CD4-positive, alpha-beta memory T cell (primary cell): ENCODE measurements at places on chromosomes 3 and 15. TPM values are rescaled to one million over a fixed set of nuclear protein-coding genes. Genes with fewer than 3 reads are reported as not detected.

GRCh38 chr3:185251272-185251671 is 2.6 kb downstream of the EHHADH start:
- H3K4me3 ChIP-seq: no peak overlapping the region
- no peak for DNase-seq
- H3K27ac ChIP-seq: no peak overlapping the region

- H3K4me3 ChIP-seq: no peak overlapping the region
- no peaks in the 10 kb centered on the region for H3K4me1 ChIP-seq
- no peak overlapping the region for H3K27ac ChIP-seq
- no peaks in the 10 kb centered on the region for H3K27me3 ChIP-seq
- H3K36me3 ChIP-seq: no peaks in the 10 kb centered on the region
- DNase-seq: no peak
Observed at GRCh38 chr15:29635513-29636098, 186.7 kb downstream of the TJP1 start.

GRCh38 chr3:123394391-123395020 is 54.4 kb downstream of the ADCY5 start:
- no peak overlapping the region for H3K27ac ChIP-seq
- no peaks in the 10 kb centered on the region for H3K36me3 ChIP-seq
- no peak overlapping the region for H3K4me3 ChIP-seq
- no peaks in the 10 kb centered on the region for H3K4me1 ChIP-seq

GRCh38 chr3:57043518-57043917 is 16.9 kb upstream of the SPATA12 start:
- H3K36me3 ChIP-seq: no peaks in the 10 kb centered on the region
- no peak overlapping the region for H3K27ac ChIP-seq
- no peak overlapping the region for H3K4me3 ChIP-seq
- no peaks in the 10 kb centered on the region for H3K4me1 ChIP-seq
- no peak for DNase-seq
- no peaks in the 10 kb centered on the region for H3K27me3 ChIP-seq

DNA sequence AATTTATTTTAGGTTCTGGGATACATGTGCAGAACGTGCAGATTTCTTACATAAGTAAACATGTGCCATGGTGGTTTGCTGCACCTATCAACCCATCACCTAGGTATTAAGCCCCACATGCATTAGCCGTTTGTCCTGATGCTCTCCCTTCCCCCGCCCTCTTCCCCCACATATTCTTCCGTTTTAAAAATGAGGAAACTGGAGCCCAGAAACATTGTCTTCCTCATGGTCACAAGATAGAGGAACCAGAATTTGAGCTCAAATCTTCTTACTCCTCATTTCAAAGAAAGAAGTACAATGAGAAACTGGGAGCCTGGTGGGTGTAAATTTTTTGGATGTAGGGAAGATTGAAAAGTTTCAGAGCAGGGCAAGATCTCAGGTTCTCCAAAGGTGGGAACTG is 56.1 kb upstream of the USP3 start:
- no peak for DNase-seq
- H3K27ac ChIP-seq: no peak overlapping the region
- peaks cover 16% of the 10 kb centered on the region for H3K4me1 ChIP-seq
- H3K36me3 ChIP-seq: no peaks in the 10 kb centered on the region
- H3K27me3 ChIP-seq: no peaks in the 10 kb centered on the region

DNA sequence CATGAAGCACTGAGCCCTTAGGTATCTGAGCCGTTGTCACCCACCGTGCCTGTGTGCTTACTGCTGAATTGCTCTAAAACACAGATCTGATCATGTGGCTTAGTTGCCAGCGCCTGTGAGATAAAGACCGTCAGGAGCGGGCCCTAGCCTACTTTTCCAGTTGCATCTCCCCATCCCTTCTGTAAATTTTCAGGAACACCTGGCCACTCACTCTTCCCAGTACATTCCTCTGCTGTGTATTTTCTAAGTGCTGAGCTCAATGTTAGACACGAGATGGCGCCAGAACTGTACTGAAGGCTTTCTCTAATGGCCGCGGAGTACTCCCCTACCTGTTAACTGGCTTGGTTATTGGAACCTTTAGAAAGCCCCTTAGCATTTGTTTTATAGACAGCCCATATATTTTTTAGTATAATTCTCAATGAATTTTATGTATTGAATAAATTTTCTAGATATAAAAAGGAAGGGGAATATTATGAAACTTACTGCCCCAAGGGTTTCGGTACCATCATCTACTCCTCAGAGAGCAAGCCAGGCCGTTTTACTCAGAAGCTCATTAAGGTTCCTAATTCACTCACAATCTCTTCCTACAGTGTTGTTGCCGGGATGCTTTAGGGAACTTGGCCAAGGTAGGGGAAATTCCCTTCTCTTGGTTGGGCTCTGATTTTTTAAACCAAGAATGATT is 16.7 kb upstream of the WNT7A start:
- H3K4me1 ChIP-seq: peaks cover 28% of the 10 kb centered on the region
- no peak overlapping the region for H3K4me3 ChIP-seq
- H3K27ac ChIP-seq: peak overlapping the region; percentile 73
- H3K36me3 ChIP-seq: no peaks in the 10 kb centered on the region
- no peaks in the 10 kb centered on the region for H3K27me3 ChIP-seq
- DNase-seq: peak; percentile 69

DNA sequence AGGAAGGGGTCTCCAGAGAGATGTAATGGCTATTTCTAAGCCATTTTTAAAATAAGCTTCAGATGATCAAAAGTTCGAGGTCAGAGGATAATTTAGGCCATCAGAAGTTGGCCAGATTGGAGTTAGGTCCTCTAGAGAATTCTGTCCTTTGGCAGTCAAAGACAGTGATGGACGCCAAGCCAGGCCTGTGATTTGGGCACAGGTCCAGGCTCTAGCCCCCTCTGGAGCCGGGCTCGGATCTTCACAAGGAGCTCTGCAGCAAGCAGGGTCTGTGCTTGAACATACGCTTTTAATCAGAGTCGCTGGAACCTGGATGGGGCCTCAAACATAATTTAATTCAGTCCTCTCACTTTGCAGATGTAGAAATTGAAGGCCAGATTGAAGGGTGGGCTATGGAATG is 151.4 kb upstream of the BCL6 start:
- no peaks in the 10 kb centered on the region for H3K27me3 ChIP-seq
- no peak for DNase-seq
- no peaks in the 10 kb centered on the region for H3K36me3 ChIP-seq
- H3K27ac ChIP-seq: no peak overlapping the region
- no peaks in the 10 kb centered on the region for H3K4me1 ChIP-seq

- peaks cover 79% of the 10 kb centered on the region for H3K4me1 ChIP-seq
- H3K27me3 ChIP-seq: no peaks in the 10 kb centered on the region
- peak overlapping the region; percentile 93 for H3K4me3 ChIP-seq
- peaks cover 4% of the 10 kb centered on the region for H3K36me3 ChIP-seq
Observed at GRCh38 chr3:52240059-52240885, 1.3 kb upstream of the TWF2 start.

GRCh38 chr15:67922971-67923945 is 83.4 kb upstream of the RNU6-1 start:
- no peaks in the 10 kb centered on the region for H3K27me3 ChIP-seq
- H3K4me1 ChIP-seq: no peaks in the 10 kb centered on the region
- no peaks in the 10 kb centered on the region for H3K36me3 ChIP-seq
- H3K4me3 ChIP-seq: no peak overlapping the region
- H3K27ac ChIP-seq: no peak overlapping the region

DNA sequence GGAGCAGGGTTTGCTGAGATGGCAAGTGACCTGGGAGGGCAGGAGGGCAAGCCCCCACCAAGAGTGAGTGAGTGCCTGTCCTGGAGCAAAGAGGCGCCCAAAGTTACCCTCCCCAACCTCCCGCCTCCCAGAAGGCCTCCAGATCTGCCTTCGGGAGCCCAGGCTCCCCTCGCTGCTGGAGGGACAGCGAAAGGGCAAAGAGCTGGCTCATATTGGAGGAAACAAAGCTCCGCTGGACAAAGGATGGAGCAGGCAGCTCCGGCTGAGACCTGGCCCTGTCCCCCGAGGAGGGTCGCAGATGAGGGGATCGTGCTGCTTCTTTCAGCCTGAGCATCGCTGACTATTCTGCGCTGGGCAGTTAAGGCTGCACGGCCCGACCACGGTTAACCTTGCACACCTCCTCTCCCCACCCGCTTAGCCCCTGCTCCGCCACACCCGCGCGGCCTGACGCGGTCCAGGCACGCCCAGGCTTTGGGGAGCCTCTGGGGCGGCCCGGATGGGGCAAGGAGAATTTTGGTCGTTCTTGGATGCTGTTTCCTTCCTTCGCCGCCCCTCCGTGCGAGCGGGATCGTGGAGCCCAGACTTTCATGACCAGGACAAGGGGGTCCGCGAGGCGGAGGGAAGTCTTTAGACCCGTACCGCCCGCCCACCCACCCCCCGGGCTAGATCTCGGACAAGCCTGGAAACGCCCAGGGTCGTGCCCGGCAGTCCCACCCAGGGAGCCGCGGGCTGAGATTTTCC is 651 bp downstream of the PLCD1 start:
- no peaks in the 10 kb centered on the region for H3K27me3 ChIP-seq
- peaks cover 44% of the 10 kb centered on the region for H3K4me1 ChIP-seq
- DNase-seq: no peak
- H3K36me3 ChIP-seq: no peaks in the 10 kb centered on the region
- peak overlapping the region; percentile 21 for H3K27ac ChIP-seq

- no peaks in the 10 kb centered on the region for H3K27me3 ChIP-seq
- H3K4me3 ChIP-seq: no peak overlapping the region
- H3K4me1 ChIP-seq: no peaks in the 10 kb centered on the region
- no peaks in the 10 kb centered on the region for H3K36me3 ChIP-seq
- H3K27ac ChIP-seq: no peak overlapping the region
Observed at GRCh38 chr15:36964626-36965025, 135.7 kb downstream of the MEIS2 start.

GRCh38 chr3:56219894-56220805 is 248.1 kb downstream of the ERC2 start:
- H3K27ac ChIP-seq: no peak overlapping the region
- no peaks in the 10 kb centered on the region for H3K4me1 ChIP-seq
- no peaks in the 10 kb centered on the region for H3K36me3 ChIP-seq
- H3K27me3 ChIP-seq: no peaks in the 10 kb centered on the region

DNA sequence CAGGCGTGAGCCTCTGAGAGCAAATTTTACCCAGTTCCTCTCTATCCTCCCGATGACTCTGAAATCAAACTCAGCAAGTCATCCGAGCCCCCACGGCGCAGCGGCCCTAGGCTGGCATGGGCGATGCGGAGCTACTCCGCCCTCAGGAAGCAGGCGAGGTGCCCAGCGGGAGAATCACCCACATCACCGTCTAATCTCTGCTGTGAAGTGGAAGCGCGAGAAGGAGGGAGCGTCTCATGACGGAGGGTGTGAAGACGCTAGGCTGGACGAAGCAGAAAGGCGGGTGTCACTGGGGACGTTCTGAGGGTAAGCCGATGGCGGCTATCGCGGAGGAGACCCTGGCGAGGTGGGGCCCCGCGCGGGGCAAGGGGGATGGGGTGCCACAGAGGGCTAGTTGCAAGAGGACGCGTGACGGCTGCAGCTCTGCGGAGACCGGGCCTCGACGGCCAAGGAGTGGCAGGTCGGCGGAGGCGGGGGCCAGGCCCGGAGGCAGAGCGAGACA is 9.1 kb upstream of the GNAI2 start:
- H3K4me3 ChIP-seq: peak overlapping the region; percentile 87
- H3K36me3 ChIP-seq: no peaks in the 10 kb centered on the region
- no peak for DNase-seq
- peak overlapping the region; percentile 59 for H3K27ac ChIP-seq

DNA sequence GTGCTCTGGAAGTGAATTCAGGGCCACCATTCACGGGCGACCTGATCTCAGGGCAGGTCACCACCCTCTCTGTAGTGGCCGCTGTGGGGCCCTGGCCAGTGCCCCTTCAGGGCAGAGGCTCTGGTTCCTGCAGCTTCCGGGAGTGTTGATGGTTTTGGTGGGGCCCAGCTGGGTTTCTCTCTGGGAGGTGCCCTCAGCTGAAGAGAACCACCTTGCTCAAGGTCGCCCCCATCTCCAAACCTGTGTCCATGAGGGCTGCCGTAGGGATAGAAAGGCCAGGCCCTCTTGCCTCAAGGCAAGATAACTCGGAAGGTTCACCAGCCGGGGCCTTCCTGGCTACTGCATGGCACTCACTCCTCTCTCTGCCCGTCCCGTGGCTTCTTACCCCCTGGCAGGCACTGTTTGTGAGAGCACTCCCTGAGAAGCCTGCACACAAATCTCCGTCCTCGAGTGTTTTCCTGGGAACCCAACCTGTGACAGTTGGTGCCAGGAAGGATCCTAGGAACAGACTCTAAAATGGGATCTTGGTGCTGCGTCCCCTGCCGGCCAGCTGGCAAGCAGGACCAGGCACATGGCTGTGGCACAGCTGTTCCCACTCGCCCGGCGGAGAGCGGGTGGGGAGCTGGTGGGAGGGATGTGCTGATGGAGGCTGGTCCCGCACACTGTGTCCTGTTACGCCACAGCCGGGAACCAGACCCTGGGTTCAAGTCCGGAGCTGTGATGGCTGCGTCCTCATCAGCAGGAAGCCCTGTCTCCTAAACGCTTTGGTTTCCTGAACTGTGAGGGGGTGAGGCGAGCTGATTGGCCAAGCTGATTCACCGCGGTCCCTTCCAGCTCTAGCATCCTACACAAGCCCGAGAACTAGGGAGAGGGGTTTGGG is 23.2 kb upstream of the PIGZ start:
- H3K27ac ChIP-seq: no peak overlapping the region
- no peaks in the 10 kb centered on the region for H3K4me1 ChIP-seq
- H3K27me3 ChIP-seq: no peaks in the 10 kb centered on the region
- H3K36me3 ChIP-seq: no peaks in the 10 kb centered on the region
- DNase-seq: no peak

- H3K4me1 ChIP-seq: peaks cover 55% of the 10 kb centered on the region
- DNase-seq: peak; percentile 19
- no peaks in the 10 kb centered on the region for H3K36me3 ChIP-seq
- no peaks in the 10 kb centered on the region for H3K27me3 ChIP-seq
Observed at GRCh38 chr15:58771621-58772250, 634 bp downstream of the MINDY2 start.

GRCh38 chr15:63995789-63996188 is 50.5 kb downstream of the DAPK2 start:
- no peak overlapping the region for H3K27ac ChIP-seq
- no peaks in the 10 kb centered on the region for H3K27me3 ChIP-seq
- no peak overlapping the region for H3K4me3 ChIP-seq
- no peak for DNase-seq
- H3K36me3 ChIP-seq: no peaks in the 10 kb centered on the region
- peaks cover 25% of the 10 kb centered on the region for H3K4me1 ChIP-seq

DNA sequence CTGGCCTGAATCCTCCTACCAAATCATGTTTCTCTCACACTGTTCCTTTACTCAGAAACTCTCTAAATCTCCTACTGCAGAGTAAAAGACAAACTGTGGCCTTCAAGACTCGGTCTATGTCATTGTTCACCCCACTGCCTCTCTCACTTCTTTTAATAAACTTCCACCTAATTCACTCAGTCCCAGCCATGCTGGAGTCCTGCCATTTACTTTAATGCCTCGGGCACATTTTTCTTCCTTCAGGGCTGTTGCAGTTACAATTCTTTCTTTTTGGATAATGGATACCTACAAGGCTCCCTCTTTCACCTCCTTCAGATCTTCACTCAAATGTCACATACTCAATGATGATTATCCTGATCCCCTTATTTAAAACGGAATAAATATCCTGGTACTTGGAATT is 955.6 kb downstream of the ROBO1 start:
- H3K27ac ChIP-seq: no peak overlapping the region
- H3K27me3 ChIP-seq: no peaks in the 10 kb centered on the region
- H3K4me3 ChIP-seq: no peak overlapping the region
- no peaks in the 10 kb centered on the region for H3K4me1 ChIP-seq
- DNase-seq: no peak

The CHDH gene
- 0.47 TPM for total RNA-seq

The UBA7 gene
- 269 TPM for total RNA-seq

The ARL8B gene
- 60.5 TPM for total RNA-seq

The GPR62 gene
- not detected for total RNA-seq

The KIF23 gene
- total RNA-seq: 0.20 TPM

The RASA2 gene
- 78.9 TPM for total RNA-seq

The ISG20 gene
- 153 TPM for total RNA-seq

The HOMER2 gene
- 6.5 TPM for total RNA-seq

The NLGN1 gene
- not detected for total RNA-seq
